Activated CD4-positive, alpha-beta memory T cell treated with anti-CD3 and anti-CD28 coated beads, Interleukin-2, amount 10 ng/mL, durations not matched to agents 7 days and 5 days (primary cell): ENCODE measurements at places on chromosomes 2 and 18. TPM values are rescaled to one million over a fixed set of nuclear protein-coding genes. Genes with fewer than 3 reads are reported as not detected.

Gene HRH4
- total RNA-seq = 0.43 TPM

GRCh38 chr2:231604101-231604684, 11.5 kb downstream of the TEX44 start:
- DNase-seq = peak; percentile 30

Gene SKOR2
- not detected for total RNA-seq

GRCh38 chr2:239262484-239263230, 138.2 kb downstream of the HDAC4 start:
- no peak for DNase-seq

GRCh38 chr2:121478996-121479745, 51.5 kb upstream of the RNU4ATAC start:
- DNase-seq = no peak

Gene LYPD6B
- total RNA-seq = 0.20 TPM

Gene CPLX4
- not detected for total RNA-seq

Gene IAH1
- 79.0 TPM for total RNA-seq

DNA sequence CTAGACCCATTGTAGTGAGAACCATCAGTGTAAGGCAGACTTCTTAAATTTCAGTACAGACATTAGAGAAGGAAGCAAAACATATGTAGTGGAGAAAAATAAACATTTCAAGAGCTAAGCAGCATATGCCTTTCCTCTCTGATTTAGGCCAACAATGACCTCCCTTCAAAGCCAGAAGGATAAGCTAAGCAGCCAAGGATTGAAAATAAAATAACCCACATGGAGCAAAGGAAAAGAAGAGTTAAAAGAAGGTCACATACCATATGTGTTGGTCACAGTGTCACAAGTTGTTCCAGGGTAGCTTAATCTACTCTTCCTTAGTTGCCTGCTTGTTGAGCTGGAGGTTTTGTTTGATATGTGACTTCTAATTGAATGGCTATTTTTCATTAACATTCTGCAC, 15.6 kb upstream of the LAMA1 start:
- DNase-seq = no peak

DNA sequence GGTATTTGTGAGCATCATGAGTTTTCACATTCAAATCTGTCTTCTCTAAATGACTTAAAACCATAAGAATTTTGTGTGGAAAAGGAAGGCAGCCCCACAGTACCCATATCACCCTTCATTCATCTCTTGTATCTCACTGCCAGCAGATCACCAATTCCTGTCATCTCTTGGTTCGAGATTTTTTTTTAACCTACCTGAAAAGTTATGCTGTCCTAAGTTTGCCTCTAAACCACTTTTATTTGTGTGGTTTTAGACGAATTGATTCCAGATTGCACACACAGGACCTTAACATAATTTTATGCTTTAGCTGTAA, 32.0 kb downstream of the ABCG5 start:
- DNase-seq = no peak

DNA sequence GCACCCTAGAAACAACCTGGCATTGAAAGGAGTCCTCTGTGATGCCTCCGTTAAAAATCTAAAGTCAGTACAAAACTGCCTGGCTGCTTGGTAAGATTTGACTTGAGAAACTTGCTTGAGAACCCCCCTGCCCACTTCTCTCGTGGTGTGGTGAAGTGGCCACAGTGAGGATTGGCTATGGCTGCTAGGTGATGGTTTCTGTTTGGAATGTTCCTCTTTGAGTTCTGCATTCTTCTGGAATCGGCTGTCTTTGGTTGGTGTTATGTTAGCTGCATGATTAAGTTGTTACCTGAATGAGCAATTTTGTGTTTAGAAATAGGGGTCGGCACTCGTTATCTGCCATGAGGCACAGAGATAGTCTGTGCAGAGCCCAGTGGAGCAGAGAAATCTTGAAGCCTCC, 21.7 kb upstream of the SAG start:
- no peak for DNase-seq

Gene EPB41L5
- 2.8 TPM for total RNA-seq

GRCh38 chr18:23270986-23271680, 135.8 kb downstream of the CABLES1 start:
- DNase-seq = no peak

DNA sequence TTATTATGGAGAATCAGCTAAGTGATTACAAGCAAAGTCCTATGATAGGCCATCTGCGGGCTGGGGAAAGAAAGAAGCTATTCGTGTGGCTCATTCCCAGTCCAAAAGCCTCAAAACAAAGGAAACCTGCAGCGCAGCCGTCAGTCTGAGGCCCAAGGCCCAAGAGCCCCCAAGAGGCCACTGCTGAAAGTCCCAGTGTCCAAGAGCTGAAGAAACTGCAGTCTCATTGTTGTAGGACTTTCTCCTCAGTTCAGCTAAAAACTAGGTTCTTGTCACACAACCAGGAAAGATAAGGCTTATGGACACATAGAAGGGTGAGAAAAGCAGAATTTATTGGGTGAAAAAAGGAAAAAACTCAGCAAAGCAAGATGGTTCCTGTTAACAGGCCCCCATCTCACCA, 143.2 kb downstream of the RHBDD1 start:
- no peak for DNase-seq

Gene PROM2
- 0.18 TPM for total RNA-seq

DNA sequence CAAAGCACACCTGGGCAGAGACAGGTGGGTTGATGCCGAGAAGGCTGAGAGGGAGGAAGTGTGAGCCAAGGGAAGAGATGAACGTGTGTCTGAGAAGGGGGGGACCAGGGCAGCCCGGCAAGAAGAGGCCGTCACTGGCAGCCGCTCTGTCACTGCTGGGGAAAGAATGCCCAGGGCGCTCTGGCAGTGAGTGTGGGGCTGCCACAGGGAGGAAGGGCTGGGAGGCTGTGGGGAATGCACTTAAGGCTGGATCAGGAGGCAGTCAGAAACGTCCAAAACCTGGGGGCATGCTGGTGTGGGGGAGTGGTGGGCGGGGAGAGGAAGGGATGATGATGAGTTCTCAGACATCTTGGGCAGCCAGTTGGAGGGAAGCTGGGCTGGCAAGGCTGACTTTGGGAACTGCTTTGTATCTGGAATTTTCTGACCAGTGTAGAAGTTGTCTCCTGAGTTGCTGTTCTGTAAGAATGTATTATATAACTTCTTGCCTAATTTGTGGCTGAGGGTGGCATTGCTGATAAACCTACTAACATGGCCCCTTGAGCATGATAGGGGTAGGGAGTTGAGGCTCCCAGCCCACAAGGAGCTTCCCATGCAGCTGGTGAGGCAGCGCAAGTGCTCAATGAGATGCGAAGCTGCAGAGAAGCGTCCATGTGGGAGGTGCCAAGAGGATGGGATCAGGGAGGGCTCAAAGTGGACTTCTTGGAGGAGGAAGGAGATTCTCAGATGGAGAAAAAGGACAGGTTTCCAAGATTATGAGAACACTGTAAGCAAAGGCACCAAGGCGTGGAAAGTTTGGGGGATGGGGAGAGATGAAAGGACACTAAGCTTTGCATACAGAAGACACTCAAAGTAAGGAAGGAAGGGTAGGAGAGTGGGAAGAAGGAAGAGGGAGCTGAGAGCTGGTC, 185.1 kb upstream of the HAAO start:
- DNase-seq = no peak

DNA sequence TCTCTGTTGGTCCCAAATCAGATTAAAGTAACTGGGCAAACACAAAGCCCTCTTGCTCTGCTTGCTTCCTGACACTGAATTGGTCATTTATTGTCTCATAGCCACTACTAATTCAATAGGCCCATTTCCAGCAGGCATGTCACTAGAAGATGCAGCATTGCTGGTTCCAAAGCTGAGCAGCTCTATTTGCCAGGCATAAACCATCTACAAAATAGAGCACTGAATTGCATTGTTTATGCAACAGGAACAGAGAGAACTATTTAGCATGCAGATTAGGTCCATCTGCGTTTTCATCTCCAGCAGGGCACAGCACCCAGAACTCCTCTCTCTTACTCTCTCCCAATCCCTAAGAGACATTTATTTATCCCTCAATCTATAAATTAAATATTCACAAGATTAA, 227.6 kb downstream of the SUCLG1 start:
- no peak for DNase-seq

DNA sequence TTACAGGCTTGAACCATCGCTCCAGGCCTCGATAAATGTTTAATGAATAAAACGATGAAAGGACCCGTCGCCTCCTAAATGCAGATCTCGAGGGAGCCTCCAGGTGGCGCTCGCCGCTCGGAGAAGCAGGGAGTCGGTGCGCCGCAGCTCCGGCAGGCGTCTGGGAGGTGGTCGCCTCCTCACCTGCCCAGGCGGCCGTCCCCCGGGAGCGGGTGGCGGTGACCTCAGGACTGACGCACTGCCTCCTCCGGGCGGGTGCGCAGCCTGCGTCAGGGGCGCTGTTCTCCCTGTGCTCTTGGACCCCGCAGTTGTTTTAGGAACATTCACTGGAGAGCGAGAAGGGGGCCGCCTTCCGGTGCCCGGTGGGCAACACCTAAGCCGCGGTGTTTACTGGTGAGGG, 38.6 kb upstream of the POLE4 start:
- DNase-seq = peak; percentile 71

Gene MPP4
- total RNA-seq = not detected

Gene ZNF385B
- not detected for total RNA-seq

Gene TLX2
- total RNA-seq = 2.6 TPM

Gene SLC8A1
- 0.25 TPM for total RNA-seq
